ENCODE measurements at places on chromosomes 7 and 10. TPM values are rescaled to one million over a fixed set of nuclear protein-coding genes. Genes with fewer than 3 reads are reported as not detected.

GJD4 gene
- not detected for total RNA-seq

ZNF804B gene
- 3.7 TPM for total RNA-seq

HOXA1 gene
- not detected for total RNA-seq

SPDYE1 gene
- total RNA-seq = 0.09 TPM

ETV1 gene
- 44.5 TPM for total RNA-seq

HDAC9 gene
- total RNA-seq = 62.0 TPM

CLRN3 gene
- total RNA-seq = 0.27 TPM

EIF5AL1 gene
- 0.09 TPM for total RNA-seq

DNA sequence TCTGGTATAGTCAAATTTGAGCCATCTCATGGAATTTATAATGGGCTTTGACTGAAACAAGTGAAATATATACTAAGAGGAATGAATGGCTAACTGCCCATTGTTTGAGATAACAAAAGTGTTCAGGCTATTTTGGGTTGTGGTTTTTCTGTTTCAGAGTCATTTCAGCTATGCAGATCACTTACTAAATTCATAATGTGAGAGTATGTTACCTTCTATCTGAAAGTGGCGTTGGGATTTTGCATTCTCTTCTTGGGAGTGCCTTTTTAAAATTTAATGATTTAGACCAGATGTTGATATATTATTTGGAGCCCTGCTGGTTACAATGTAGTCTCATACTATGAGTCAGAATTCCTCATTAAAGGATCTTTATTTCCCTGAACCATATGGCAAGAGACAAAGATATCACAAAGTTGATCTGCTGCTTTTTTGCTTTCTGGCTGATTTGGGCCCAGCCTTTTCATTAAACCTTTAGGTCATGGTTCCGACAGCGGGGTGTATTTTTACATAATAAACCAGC, 10.4 kb downstream of the VCL start:
- DNase-seq = no peak

DNA sequence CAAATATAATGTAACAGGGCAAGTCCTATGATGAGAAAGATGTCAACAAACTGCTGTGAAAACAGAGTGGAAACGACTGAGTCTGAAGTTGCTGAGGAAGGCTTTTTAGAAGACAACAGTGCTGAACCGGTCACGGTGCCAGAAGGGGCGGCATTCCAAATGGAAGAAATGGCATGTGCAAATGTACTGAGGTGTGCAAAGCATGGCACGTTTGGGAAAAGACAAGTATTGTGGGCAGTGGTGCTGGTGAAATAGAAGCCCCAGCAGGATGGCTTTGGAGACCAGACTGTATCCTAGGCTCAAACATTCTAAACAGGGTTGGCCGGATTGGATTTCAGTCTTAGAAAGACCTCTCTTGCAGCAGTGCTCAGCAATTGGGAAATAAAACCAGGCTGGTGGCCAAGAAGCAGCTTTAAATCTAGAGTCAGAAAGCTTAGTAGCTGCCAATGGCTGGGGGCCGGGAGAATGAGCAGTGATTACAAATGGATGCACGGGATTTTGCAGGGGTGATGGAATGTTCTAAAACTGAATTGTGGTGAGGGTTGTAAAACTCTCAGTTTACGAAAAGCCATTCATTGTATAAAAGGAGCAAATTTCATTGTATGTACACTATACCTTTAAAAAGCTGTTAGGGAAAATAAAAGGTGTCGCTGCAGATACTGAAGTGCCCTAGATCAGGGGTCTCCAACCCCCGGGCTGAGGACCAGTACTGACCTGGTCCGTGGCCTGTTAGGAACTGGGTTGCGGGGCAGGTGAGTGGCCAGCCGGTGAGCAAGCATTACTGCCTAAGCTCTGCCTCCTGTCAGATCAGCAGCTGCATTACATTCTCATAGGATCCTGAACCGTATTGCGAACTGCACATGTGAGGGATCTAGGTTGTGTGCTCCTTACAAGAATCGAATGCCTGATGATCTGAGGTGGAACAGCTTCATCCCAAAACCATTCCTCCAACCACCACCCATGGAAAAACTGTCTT, 141.6 kb downstream of the HIBADH start:
- DNase-seq = no peak

GRCh38 chr10:30467651-30468338, 33.8 kb downstream of the MAP3K8 start:
- DNase-seq = no peak

GRCh38 chr7:47149208-47149839, 432.6 kb downstream of the TNS3 start:
- DNase-seq = no peak

GRCh38 chr10:79270466-79271246, 76.6 kb upstream of the PPIF start:
- no peak for DNase-seq

DNA sequence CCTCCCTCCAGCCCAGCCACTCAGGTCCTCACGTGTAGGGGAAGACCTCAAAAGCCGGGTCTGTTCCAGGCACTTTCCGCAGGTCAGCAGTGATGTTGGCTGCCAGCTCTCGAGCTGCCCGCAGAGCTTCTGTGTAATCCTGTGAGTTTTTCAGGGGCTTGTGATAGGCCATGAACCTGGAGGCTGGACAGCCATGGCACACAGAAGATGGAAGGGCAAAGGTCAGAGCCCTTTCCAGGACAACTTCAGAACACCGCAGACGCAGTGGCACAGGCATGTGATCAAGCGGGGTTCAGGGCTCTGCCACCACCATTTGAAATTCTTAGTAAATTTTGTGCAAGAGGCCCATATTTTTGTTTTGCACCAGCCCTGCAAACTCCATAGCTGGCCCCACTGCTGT, 24.0 kb downstream of the NPC1L1 start:
- DNase-seq = no peak

DNA sequence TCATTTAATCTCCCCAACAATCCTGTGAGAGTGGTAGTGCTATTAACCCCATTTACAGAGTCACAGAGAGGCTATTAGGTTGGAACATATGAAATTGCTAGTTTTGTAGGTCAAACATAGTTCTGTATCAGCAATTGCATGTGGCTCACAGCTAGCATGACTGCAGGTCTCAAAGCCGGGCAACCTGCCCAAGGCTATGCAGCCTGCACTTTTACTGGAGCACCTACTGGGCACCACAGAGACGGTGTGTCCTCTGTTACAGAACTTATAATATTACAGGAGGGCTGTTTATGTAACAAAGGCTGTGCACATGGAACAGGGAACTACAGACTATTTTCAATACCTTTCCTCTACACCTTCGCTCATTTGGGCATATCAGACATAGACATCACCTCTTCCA, 355.8 kb downstream of the RPS24 start:
- no peak for DNase-seq

- no peak for DNase-seq
Observed at GRCh38 chr7:84092207-84092606, 102.4 kb downstream of the SEMA3A start.

DNA sequence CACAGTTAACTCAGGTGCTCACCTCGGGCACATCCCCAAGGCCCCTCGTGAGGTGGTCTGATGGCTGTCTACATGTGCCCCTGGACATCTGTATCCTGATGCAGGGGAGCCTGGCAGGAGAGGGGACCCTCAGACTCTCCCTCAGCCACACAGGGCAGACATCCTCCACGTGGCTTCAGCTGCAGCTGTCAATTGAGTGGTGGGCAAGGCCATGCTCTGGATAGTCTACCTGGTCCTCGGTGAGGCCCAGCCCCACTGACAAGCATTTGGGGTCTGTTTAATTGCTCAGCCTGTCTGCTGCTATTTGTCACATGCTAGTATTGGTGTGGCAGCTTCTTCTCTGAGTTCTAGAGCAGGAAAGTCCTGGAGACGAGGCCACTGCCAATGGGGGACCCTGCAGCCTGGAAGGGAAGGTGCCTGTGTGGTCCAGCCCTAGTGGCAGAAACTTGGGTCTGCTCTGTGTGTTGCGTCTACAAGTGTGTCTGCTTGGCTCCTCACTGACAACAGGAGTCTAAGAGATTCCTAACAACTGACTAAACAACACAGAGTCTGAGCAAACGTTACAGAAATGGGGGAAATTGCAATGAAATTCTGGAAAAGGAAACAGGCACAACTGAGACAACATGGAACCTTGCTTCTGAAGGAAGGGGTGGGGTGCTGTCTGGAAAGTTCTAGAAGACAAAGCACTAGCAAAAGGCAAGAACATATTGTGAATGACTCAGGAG, 59.3 kb upstream of the IGFBP3 start:
- no peak for DNase-seq

- no peak for DNase-seq
Observed at GRCh38 chr7:137878333-137878961, 31.7 kb upstream of the DGKI start.

DNA sequence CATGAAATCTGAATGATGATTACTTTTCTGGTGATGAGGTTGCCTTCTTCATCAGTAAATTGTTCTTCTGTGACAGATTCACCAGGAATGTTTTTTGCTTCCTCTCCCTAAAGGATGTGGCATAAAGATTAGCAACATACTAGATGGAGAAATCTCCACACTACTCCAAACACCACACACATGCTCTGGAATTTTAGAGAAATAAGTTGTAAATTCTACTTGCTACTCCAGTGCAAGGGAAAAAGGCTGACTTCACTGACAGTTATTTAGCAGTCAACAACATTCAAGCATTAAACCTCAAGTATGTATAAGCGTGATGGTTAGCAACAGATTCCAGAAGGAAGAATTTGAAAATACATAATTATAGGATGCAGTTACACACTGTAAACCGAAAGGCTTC, 137.9 kb upstream of the CCDC6 start:
- no peak for DNase-seq

DNA sequence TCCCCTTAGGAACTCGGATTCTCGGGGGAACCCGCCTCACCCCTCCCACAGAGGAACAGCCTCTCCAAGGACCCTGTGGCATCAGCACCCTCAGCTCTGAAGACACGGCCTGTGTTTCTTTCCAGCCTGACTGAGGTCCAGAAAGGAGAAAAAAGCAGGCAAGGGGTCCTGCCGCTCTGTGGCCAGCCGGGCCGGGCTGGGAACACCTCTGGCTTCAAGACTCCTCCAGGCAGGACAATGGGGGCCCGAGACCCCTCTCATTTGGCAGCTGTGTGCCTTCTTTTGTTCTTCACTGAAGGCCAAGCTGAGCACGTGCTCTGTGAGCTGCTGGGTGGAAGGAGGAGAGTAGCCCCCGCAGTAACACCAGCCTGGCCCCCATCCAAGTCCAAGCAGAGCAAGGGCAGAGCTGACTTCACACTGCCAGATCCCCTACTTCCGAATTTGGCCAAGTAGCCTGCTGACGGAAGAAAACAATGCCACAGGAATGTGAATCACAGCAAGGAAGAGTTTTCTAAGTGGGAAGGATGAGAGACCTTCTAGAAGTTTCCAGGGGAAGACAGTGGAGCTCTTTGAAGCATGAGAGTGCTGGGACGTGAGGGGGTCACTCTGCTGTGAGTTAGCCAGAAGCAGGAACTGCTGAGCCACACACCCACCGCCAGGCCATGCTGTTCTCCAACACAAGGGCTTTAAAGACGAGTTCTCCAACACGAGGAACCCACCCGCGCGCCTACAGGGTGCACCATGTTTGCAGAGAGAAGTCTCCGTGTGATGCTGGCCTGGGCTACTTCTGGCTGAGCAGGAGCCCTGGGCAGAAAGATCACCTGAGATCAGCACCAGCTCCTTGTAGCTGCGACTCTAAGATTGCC, 3.1 kb downstream of the CNPY1 start:
- DNase-seq = no peak

DNA sequence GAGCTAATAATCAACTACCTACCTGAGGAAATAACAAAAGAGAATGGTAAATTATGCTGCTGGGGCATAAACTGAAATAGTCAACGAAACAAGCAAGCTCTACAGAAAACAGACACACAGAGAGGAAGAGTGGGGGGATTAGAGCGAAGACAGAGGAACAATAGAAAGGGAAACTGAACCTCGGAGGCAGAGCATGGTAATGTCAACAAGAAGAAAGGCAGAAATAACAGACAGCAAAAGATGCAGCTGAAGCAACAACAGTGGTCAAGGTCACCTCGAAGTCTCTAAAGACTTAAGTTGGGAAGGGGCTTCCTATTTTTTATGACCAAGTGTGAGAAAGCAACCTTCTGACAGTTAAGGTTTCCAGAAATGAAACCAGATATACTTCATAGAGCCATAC, 177.0 kb downstream of the ZNF438 start:
- DNase-seq = no peak

GRCh38 chr10:121536310-121536913, 61.8 kb downstream of the FGFR2 start:
- DNase-seq = no peak

- no peak for DNase-seq
Observed at GRCh38 chr10:60827791-60828488, 49.7 kb downstream of the CDK1 start.

DNA sequence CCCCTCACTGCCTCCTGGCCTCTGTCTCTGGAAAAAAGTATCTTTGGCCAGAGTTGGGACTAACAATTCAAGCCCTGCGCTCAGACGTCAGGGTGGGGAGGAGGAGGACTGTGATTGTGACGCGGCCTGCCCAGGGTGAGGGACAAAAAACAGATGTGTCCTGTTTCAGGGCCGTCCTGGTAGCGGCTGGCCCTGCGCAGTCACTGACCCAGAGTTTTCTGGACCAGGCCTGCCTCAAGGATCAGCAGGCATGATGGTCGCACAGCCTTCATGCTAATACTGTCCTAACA, 110.1 kb downstream of the CYTH3 start:
- DNase-seq = no peak

DNA sequence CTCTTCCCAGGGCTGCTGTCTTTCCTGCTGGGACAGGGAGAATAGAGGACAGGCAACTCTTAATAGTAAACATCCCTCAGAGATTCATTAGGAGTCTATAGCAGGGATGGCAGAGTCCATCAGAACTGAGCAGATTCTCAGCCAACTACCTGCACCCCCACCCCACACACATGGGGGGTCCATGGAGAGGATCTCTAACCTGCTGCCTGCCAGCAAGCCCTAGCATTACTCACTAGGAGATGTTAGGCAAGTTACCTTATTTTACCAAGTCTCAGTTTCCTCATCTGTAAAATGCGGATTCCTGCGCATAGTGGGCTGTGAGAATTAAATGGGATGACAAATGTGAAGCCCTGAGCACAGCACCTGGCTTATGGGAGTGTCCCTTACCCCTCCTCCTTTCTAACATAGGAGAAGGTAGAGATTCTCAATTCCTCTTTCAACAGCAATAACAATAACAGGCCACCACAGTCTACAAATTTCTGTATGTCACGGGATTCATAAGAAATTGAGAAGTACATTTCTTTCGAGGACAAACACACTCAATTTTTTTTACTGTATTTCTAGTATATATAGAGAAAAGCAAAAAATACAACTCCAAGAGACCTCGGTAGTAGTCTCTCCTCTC, 23.8 kb upstream of the WDR11 start:
- no peak for DNase-seq

DNA sequence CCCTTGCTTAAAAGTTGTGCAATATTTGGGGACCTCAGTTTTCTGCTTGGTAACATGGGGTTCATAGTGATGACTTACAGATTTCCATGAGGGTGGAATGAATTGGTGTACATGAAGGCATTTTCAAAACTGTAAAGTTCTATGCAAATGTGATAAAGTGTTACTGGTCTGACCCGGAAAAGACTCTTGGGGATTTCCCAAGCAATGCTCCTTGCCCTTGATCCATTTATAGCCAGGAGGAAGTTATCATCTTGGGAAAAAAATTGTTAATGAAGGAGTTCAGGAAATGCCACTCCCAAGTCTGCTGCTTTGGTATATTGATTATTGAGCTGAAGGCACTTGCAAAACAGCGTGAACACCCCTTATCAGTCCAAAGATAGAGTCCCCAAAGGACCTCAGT, 96.3 kb upstream of the ZPBP start:
- DNase-seq = no peak

GRCh38 chr7:353746-354325, 63.9 kb downstream of the FOXL3 start:
- peak; percentile 45 for DNase-seq

- DNase-seq = no peak
Observed at GRCh38 chr10:120400601-120401000, 56.4 kb upstream of the PLPP4 start.

- no peak for DNase-seq
Observed at GRCh38 chr7:131899271-131900030, 343.0 kb upstream of the PODXL start.
